Adipocyte (in vitro differentiated cells): ENCODE measurements at places on chromosomes 1 and 21.
A peak's percentile ranks its signal among the peaks of the same experiment; 100 is the strongest.

DNA sequence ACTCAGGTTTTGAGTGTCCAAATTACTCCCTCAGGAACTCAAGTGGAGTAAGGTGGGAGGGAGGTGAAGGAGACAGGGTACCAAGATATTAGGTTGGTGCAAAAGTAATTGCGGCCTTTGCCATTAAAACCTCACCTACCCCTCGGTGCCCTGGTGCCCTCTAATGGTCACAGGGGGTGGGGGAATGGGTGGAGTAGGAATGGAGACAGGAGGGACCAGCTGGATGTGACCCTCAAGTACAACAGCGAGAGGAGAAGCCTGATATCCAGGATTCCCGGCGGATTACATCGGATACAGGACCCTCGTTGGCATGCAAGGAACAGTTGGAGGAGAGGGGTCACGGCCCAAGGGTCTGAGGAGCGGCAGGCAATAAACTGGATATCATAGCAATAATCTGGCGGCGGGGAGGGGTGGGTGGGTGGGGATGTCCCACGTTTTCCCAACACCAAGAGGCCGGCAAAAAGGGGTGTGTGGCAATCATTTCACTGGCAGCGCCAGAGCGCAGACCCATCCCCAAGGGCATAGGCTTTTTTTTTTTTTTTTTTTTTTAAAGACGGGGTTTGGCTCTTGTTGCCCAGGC, 4.3 kb upstream of the ZBTB7B start:
- DNase-seq, result no peak

- peak; percentile 78 for DNase-seq
These were observed 60.8 kb downstream of the FASLG start for GRCh38 chr1:172719694-172720138.

- no peak for DNase-seq
These were observed 69.6 kb downstream of the PGM1 start for GRCh38 chr1:63662841-63663240.

- DNase-seq, result peak; percentile 86
These were observed 496.4 kb downstream of the SETD4 start for GRCh38 chr21:35563885-35564451.

DNA sequence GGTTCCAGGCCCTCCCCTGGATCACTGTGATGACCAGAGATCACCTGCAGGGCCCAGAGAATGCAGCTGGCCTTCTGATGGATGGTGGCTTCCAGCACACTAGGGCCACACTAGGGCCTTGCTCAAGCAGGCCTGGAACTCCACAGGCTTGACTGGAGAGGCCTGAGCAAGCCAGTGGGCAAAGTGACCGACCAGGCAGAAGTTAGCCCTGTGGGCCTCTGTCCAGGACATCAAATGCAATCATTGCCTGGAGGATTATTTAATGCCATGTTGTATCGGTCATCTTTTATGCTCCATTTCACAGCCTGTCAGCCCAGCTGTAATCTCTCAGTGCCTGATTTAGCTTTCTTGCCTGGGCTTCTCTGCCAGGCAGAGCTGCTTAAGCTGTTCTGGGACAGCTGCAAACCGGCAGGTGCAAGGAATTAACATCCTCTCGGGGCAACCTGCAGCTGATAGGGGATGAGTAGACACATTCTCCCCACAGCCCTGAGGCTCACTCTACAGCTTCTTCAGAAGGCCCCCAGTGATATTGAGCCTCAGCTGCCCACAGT, 17.7 kb downstream of the NENF start:
- DNase-seq, result peak; percentile 35

DNA sequence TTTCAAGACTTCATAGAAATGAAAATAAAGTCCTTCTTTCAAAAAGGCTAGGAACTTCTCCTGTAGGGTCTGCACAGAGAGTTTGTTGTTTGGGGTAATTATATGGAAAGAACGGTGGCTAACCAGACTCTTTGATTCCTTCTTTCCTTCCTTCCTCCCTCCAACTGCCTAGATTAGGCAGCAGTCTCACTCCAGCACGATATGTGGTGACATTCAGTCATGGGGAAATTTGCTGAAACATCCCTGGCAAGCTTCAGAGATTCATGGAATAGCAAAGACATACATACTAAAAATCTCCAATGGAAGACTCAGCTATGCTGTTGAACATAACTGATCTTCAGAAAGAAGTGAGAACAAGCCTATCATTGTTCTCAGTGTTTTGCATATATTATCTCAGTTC, 4.3 kb downstream of the NTMT2 start:
- no peak for DNase-seq

GRCh38 chr1:110487726-110488125, 31.2 kb downstream of the KCNA10 start:
- no peak for DNase-seq

DNA sequence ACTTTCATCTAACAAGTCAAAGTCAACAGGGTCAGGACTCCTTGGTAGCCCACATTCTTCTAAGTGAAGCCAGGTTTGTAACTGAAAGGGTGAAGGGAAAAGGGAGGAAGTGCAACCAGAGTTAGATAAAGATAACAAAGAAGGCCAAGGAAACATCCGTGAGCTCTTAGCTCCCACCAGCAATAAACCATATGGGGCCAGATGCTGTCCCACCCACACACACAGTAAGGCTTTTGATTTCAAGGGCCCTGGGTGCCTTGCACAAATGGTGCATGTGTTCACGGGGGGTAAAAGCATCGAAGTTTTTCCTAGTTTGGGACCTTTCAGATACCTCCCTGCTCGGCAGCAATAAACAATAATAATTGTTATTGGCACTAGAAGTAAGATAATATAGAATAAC, 5.1 kb upstream of the TIAM1 start:
- DNase-seq, result no peak

- no peak for DNase-seq
These were observed 15.7 kb downstream of the EPHX1 start for GRCh38 chr1:225825607-225826007.

DNA sequence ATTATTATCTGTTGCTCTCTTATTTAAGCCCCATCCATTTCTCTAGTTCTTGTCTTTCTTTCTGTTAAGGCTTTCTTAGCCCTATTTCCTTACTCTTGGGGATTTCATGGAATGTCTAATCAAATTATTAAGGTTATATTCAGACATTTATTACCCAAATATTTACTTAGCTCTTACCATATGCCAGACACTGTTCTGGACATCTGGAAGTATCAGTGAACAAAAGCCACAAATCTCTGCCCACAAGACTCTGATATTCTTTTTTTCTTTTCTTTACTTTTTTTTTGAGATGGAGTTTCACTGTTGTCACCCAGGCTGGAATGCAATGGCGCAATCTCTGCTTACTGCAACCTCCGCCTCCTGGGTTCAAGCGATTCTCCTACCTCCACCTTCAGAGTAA, 74.3 kb upstream of the NBL1 start:
- no peak for DNase-seq

GRCh38 chr21:18041012-18041411, 203.6 kb upstream of the CHODL start:
- no peak for DNase-seq

GRCh38 chr1:215287362-215287761, 204.8 kb downstream of the KCNK2 start:
- no peak for DNase-seq

DNA sequence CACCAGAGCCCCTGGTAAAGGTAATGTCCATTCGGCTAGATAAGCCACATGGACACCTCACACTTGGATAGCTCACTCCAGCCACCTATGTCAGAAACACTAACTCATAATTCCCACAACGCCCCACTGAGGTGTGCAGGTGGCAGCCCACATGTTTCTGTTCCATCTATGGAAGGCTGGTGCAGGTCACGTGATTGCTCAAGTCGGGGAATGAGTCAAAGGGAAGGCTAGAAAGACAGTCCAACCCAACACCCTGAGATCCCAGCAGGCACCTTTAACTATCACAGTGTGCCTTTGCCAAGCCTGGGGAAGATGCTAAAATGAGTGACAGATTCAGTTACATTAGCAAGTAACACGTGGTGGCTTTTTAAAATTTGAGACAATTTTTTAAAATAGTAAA, 45.3 kb upstream of the KCNE1 start:
- DNase-seq, result no peak

DNA sequence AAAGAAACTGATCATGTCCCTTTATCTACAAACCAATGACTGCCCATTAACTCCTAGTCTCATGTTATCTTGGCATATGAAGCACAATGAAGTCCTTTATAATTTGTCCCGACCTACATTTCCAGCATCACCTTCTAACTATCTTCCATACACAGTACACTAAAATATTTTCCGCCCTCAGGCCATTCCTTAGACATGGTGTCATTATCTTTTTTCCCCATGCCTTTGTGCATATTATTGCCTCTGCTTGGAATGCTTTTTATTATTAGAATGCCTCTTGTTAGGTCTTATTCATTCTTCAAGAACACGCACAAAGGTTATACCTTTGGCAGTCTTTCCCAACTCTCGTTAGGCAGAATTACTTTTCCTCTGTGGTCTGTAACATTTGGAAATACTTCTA, 39.6 kb downstream of the ATG4C start:
- DNase-seq, result peak; percentile 4

DNA sequence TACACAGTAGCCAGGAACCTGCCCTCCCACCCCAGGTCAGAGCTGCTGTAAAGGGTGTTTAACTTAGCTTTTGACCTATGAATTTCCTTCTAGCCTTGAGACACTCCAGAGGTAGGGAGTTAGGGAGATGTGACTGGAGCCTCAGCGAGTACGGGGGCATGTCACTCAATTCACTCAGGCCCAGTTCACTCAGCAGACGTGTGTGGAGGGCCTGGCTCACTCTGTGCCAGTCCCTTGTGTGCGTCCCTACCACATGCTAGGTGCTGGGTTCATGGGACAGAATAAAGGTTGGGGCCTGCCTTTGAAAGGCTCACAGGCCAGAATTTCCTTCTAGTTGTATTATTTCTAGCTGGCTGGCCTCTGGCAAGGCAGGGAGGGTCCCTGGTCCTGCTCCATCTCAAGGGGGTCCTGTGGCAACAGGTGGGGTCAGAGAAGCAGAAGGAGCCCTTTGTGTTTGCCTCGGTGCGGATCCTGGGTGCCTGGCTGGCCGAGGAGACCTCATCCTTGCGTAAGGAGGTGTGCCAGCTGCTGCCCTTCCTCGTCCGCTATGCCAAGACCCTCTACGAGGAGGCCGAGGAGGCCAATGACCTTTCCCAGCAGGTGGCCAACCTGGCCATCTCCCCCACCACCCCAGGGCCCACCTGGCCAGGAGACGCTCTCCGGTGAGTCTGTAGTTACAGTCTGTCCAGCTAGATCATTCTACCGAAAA, 4.5 kb downstream of the NCDN start:
- no peak for DNase-seq
